ENCODE measurements at places on chromosomes 5 and 9.

- DNase-seq, result no peak
These were observed 108.1 kb downstream of the SNCAIP start for GRCh38 chr5:122420091-122420490.

DNA sequence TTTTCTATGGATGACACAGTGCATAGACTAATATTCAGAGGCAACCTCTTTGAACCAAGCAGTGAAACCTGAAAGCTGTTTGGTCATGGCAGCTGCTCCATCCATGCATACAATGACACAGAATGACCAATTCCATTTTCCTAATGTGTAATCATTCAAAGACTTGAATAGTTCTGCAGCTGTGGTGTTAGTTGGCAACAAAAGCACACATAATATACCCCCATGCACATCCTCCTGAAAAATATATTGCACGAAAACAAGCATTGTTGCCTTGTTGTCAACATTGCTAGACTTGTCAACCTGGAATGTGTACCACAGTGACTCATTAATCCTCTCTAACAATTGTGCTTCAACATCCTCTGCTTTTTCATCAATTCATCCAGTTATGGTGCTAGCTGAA lies 71.0 kb upstream of the SEMA6A start:
- no peak for DNase-seq

DNA sequence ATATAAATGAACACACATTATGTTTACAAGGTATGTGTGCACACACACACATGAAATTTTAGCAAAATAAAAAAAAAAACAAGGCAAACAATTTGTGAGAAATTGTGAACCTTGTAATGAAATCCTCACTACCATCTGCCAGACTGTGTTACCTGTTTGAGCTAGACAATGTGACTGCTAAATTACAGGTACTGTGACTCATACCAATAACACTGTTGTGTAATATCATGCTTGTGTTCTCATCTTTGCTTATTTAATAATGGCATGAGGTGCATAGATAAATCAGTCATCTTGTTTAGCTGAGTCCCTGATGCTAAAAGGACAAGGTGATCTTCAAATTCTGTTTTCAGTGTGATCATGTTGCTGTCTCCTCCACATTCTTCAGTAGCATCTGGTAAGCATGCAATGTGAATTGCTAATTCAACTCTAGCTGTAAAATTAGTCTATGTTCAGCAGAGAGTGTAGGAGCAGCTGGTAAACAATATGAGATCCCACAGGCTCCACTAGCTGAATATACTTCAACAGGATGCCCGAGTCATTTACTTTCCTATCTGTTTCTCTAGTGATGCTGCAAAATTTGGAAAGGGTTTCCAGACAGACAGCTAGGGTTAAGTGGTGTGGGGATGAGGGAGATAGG lies 966.3 kb upstream of the C9orf72 start:
- DNase-seq, result no peak

DNA sequence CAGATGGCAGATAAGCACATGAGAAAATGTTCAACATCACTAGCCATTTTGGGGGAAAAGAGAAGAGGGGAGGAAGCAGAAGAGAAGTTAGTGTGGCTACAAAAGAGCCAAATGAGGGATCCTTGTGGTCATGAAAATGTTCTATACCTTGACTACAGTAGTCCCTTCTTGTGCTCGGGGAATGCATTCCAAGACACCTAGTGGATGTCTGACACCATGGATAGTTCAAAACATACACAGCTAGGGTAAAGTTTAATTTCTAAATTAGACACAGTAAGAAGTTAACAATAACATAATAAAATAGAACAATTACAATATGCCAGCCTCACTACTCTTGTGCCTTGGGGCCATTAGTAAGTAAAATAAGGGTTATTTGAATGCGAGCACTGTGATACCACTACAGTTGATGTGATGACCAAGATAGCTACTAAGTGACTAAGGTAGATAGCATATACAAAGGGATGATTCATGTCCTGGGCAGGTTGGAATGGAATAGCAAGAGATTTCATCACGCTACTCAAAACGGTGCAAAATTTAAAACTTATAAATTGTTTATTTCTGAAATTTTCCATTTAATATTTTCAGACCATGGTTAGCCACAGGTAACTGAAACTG lies 344.1 kb downstream of the NR2F1-AS1 start:
- peak; percentile 10 for DNase-seq

DNA sequence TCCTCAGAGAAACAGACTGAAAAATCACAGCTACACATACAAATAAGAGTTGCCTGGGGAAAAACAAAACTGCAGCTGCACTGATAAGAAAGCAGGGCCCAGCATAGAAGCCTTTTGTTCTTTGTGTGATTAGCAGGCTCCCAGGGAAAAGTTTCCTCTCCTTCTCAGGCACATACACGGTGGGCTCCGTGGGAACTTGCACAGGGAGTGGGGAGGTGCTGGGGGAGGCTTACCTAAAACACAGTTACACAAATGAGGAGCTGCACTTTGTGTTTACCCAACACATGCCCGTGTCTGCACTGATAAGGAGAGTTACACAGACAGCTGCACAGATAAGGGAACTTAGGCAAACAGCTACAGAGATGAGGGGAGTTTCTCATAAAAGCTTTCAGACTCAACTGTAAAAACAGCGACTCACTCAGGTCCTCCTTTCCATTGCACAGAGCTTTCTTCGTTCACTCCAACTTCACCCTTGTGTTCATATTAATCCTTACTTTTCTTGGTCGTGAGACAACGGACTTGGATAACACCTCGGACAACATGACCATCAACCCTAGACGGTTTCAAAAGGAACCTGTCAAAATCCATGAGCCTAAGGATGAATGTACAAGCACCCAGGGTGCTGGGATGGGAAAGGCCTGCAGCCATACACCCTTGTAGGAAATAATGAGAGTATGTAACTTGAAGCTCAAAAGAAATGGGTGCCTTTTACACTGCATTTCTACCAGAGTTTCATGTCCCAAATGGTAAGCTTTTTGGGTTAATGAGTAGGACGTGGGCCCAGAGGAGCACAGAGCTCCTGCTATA lies 50.8 kb downstream of the SERINC5 start:
- DNase-seq, result no peak

- DNase-seq, result no peak
These were observed 432 bp downstream of the HSPA9 start for GRCh38 chr5:138574744-138575193.

Data from urothelium cell line (cell line).